ENCODE measurements at places on chromosomes 5 and 9.

DNA sequence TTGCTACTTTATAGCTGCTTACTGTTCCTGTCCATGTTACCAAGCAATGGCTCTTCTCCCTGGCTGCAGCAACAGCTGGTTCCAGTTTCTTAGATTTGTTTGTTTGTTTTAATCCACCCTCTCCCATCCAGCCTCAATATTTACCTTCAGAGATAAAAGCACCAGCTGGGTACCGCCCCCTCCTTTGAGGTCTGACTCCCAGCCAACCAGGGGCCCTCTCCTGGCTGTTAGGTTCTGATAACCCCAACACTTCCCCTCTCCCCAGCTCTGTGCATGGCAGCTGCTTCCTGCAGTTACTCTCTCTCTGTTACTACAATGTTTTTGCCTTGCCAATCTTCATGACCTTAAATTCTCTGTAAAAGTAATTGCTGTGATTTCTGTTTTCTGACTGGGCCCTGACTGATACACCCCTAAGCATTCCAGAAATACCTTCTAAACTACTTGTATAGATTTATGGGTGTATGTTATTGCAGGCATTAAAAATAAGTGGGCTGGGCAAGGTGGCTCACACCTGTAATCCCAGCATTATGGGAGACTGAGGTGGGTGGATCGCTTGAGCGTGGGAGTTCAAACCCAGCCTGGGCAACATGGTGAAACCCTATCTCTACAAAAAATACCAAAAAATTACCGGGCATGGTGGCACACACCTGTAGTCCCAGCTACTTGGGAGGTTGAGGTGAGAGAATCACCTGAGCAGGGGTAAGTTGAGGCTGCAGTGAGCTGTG is 2.6 kb upstream of the GCNT1 start:
- DNase-seq = peak; percentile 46

GRCh38 chr5:124512952-124513632 is 233.3 kb downstream of the ZNF608 start:
- no peak for DNase-seq

DNA sequence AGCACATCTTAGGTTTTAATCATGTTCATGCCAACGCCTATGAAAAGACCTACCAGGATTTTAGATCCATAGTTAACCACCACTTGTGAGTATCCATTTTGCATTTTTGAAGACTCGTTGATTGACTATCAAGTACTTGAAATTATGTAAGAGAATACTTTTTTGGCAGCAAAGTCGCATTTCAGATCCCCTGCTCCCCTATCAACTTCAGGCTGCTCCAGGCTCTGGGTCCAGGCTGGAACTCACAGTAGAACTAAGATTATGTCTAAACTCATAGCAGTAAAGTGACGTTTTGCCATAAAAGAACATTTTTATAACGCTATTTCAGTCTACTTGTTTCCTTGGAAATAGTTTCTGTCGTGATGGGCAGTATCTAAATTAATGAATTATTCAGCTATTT is 267.7 kb downstream of the FANCC start:
- DNase-seq = no peak

GRCh38 chr9:93576258-93577077 is at the start of gene PHF2:
PHF2 (plus strand) TSS chr9:93576584; CDS start chr9:93576774, 190 bp downstream.
- peak; percentile 23 for DNase-seq

DNA sequence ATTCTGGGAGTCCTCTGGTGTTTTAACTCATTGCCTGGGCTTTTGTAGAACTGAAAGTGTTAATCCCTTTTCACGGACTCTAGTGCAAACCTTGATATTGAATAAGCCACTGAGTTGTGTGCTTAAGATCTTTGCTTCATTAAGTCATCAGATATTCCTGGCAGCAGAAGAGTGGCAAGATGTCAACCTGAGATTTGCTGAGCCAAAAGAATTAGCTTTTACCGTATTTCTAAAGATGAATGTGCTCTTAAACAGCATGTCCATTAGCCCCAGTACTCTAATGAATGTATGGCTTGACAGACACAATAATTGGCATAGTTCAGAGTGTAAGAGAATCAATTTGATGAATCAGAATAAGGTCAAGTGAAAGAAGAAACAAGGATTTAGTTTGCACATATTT is 87.2 kb upstream of the CDH6 start:
- DNase-seq = no peak

GRCh38 chr5:134132372-134133187 is 18.1 kb downstream of the TCF7 start:
- DNase-seq = no peak

- DNase-seq = no peak
Measured at GRCh38 chr5:15938186-15938585, 241.4 kb downstream of the MARCHF11 start.

GRCh38 chr5:168656633-168657032 is 77.5 kb upstream of the PANK3 start:
- peak; percentile 70 for DNase-seq
